ENCODE measurements at places on chromosomes 5 and 9. TPM values are rescaled to one million over a fixed set of nuclear protein-coding genes. Genes with fewer than 3 reads are reported as not detected.
A peak's percentile ranks its signal among the peaks of the same experiment; 100 is the strongest.

- DNase-seq, result no peak
- no peaks in the 10 kb centered on the region for H3K4me1 ChIP-seq
- no peak overlapping the region for H3K4me3 ChIP-seq
- H3K27ac ChIP-seq, result no peak overlapping the region
These were observed 123.4 kb upstream of the IFNE start for GRCh38 chr9:21605489-21605931.

DNA sequence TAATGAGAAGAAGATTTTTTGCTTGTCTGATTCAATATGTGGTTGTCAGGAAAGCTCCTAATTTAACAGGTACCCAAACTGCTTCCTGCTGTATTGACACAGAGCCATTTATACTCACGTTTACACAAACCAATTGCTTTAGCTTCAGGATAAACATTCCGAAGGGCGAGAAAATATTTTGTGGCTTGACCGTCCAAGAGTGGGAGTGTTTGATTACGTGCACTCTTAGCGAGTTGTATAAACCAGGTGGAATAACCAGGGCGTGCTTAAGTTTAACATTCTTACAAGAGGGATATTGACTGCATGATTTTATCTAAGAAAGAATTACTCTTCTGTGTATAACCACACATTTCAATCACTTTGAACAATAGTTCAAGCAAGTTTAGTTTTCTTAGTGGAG, 278.7 kb upstream of the TYRP1 start:
- peak overlapping the region; percentile 39 for H3K4me3 ChIP-seq
- peaks cover 16% of the 10 kb centered on the region for H3K4me1 ChIP-seq
- H3K27me3 ChIP-seq, result no peaks in the 10 kb centered on the region

GRCh38 chr5:177300236-177300880, 3.2 kb downstream of the RAB24 start:
- H3K36me3 ChIP-seq, result peaks cover 6% of the 10 kb centered on the region
- H3K27ac ChIP-seq, result peak overlapping the region; percentile 79
- H3K4me3 ChIP-seq, result no peak overlapping the region
- H3K4me1 ChIP-seq, result peaks cover 24% of the 10 kb centered on the region
- no peaks in the 10 kb centered on the region for H3K27me3 ChIP-seq

DNA sequence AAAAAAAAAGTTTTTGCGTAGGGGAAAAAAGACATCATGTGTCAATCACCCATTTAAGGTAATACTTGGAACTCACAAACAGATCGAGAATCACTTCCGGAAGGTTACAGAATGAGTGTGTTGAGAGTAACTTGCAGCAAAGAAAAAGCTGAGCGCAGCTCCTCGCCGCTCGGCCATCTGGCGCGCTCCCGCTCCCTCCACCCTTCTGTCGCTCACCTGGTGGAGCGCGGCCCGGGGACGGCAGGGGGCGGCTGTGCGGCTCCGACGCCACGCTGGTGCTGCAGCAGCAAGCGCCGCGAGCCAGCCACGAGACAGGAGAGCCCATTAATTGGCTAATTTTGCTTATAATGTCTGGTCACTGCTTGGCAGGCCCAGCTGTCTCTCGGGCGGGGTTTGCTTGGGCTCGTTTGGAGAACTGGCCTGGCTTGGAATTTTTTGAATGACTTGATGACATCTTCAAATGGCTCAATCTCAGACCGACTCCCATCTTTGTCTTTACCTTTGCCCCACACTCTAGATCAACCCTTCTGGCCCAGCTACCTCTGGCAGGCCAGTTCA, 601.8 kb downstream of the CCDC171 start:
- peak; percentile 53 for DNase-seq
- peak overlapping the region; percentile 51 for H3K4me3 ChIP-seq
- no peak overlapping the region for H3K27ac ChIP-seq
- H3K27me3 ChIP-seq, result peaks cover 45% of the 10 kb centered on the region
- H3K4me1 ChIP-seq, result peaks cover 6% of the 10 kb centered on the region

GRCh38 chr5:55416306-55416705, 108.5 kb downstream of the MTREX start:
- H3K4me1 ChIP-seq, result peaks cover 10% of the 10 kb centered on the region
- no peaks in the 10 kb centered on the region for H3K27me3 ChIP-seq
- H3K36me3 ChIP-seq, result peaks cover 9% of the 10 kb centered on the region
- no peak for DNase-seq
- H3K27ac ChIP-seq, result no peak overlapping the region

DNA sequence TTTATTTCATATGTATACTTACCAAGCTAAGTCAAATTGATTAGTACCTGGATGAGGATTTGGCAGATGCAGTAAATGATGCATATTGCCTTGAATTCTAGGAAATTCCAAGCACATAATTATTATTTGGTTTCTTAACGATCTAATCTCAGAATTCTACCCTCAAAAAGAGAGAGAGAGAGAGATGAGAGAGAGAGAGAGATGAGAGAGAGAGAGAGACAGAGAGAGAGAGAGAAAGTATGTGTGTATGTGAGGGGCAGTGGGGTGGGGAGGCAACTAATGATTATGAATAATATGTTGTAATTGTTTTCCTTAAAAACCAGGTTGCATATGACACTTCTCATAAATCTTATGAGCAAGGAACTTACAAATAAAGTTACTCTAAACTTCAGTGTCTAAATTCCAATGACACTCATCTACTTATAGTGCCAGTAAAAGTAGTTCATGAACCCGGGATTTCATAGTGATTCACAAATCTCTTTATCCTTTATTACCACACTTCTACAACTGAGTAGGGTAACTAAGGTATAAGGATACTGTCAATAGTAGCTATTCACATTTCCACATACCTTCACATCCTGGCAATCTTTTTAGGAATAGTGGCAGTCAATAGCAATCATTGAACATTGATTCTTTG, 60.5 kb upstream of the EDIL3 start:
- H3K36me3 ChIP-seq, result no peaks in the 10 kb centered on the region
- peaks cover 1% of the 10 kb centered on the region for H3K4me1 ChIP-seq
- no peaks in the 10 kb centered on the region for H3K27me3 ChIP-seq
- no peak for DNase-seq

GRCh38 chr5:148831590-148832565, 5.5 kb downstream of the ADRB2 start:
- H3K27ac ChIP-seq, result no peak overlapping the region
- DNase-seq, result no peak
- H3K4me3 ChIP-seq, result no peak overlapping the region

DNA sequence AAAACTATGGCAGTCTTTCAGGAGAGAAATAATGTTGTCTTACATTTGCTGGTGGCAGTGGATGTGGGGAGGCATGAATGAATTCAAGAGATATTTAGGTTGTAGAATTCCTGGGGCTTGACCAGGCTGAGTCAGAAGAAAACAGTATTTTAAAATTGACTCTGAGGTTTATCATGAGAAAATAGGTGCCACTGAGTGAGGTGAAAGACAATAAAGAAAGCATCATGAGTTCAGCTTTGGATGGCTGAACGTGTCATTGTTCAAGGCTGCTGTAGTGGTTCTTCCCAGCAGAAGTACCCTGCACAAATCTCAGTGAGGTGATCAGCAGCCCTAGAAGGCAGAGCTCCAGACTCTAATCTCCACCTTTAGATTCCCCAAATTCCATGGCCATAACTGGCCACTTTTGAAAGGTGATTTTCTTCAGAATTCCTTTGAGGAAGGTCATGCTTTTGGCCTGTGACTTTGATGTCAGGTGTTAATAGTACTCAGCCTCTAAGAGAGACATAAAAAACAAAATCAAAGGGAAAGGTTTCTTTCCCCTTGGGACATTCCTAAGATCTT, 395.4 kb downstream of the NTRK2 start:
- DNase-seq, result no peak
- no peak overlapping the region for H3K27ac ChIP-seq
- H3K36me3 ChIP-seq, result peaks cover 2% of the 10 kb centered on the region
- no peak overlapping the region for H3K4me3 ChIP-seq
- peaks cover 5% of the 10 kb centered on the region for H3K4me1 ChIP-seq

DNA sequence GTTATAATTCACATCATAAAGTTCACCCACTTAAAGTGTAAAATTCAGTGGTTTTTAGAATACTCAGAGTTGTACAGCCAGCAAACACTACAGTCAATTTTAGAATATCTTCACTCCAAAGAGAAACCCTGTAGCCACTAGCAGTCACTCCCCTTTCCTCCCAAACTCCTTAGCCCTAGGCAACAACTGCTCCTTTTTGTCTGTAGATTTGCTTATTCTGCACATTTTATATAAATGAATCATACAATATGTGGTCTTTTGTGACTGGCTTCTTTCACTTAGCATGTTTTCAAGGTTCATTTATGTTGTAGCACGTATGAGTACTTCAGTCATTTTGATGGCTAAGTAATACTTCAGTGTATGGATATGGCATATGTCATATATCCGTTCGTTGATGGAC, 38.7 kb downstream of the TGFBR1 start:
- peaks cover 2% of the 10 kb centered on the region for H3K4me1 ChIP-seq
- H3K36me3 ChIP-seq, result peaks cover 27% of the 10 kb centered on the region
- no peak overlapping the region for H3K4me3 ChIP-seq
- H3K27me3 ChIP-seq, result no peaks in the 10 kb centered on the region
- no peak overlapping the region for H3K27ac ChIP-seq

DNA sequence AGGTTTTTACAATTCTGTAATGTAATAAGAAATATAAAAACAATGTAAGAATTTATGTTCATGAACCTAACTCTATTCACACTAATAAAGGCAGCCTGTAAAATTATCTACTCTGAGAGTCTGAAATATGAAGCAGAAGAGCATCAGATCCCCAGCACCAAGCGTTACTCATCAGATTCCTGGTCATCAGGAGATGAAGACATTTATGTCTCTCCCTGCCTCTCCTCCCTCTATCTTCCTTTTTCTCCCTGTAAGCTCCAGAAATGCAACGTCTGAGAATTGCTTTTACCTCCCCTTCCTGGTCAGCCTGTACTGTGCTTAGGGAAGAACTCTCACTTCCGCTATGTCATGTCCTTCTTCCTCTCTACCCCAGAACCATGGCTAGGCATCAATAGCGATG, 114.4 kb upstream of the SLIT3 start:
- DNase-seq, result no peak
- H3K4me3 ChIP-seq, result no peak overlapping the region
- no peaks in the 10 kb centered on the region for H3K4me1 ChIP-seq
- H3K27me3 ChIP-seq, result no peaks in the 10 kb centered on the region

GRCh38 chr5:41841325-41841724, 28.9 kb downstream of the OXCT1 start:
- H3K27ac ChIP-seq, result no peak overlapping the region
- H3K4me3 ChIP-seq, result no peak overlapping the region
- no peaks in the 10 kb centered on the region for H3K36me3 ChIP-seq
- no peaks in the 10 kb centered on the region for H3K4me1 ChIP-seq

- H3K36me3 ChIP-seq, result no peaks in the 10 kb centered on the region
- DNase-seq, result no peak
- no peak overlapping the region for H3K4me3 ChIP-seq
These were observed 155.7 kb upstream of the ZNF462 start for GRCh38 chr9:106707291-106707690.

DNA sequence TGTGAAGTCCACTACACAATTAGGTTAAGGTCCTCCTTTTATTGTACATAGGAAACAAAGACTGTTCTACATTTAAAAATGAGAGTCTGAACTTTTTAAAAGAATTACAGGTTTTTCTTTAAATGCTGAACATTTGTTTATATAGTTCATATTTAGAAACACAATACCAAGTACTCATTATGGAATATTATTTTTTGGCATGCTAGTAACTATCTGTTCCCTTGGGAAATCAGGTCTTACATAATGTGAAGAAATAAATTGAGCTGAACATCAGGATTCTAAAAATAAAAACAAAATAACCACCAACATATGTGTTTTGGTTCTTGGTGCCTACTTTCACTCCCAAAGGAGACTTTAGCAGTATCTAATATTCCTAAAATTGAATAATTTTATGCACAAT, 230.5 kb upstream of the IZUMO3 start:
- H3K27me3 ChIP-seq, result no peaks in the 10 kb centered on the region
- no peak overlapping the region for H3K4me3 ChIP-seq
- no peaks in the 10 kb centered on the region for H3K36me3 ChIP-seq
- DNase-seq, result no peak
- no peak overlapping the region for H3K27ac ChIP-seq

- H3K4me1 ChIP-seq, result peaks cover 14% of the 10 kb centered on the region
- DNase-seq, result no peak
- H3K27me3 ChIP-seq, result peaks cover 7% of the 10 kb centered on the region
- no peaks in the 10 kb centered on the region for H3K36me3 ChIP-seq
- no peak overlapping the region for H3K4me3 ChIP-seq
- no peak overlapping the region for H3K27ac ChIP-seq
These were observed 20.2 kb upstream of the NREP start for GRCh38 chr5:111776913-111777781.

CDKN2B-AS1 gene
- total RNA-seq, result not detected

SETD9 gene
- 15.1 TPM for total RNA-seq

ARSK gene
- total RNA-seq, result 11.2 TPM

PCDHA5 gene
- 4.4 TPM for total RNA-seq

C6 gene
- total RNA-seq, result 0.74 TPM

CERCAM gene
- total RNA-seq, result 19.6 TPM

GADD45G gene
- total RNA-seq, result 1.8 TPM

C9orf85 gene
- 12.3 TPM for total RNA-seq
